ENCODE measurements at places on chromosomes 1 and 21.
A peak's percentile ranks its signal among the peaks of the same experiment; 100 is the strongest.

GRCh38 chr1:187509091-187509490, 680.3 kb downstream of the PLA2G4A start:
- DNase-seq, result no peak

DNA sequence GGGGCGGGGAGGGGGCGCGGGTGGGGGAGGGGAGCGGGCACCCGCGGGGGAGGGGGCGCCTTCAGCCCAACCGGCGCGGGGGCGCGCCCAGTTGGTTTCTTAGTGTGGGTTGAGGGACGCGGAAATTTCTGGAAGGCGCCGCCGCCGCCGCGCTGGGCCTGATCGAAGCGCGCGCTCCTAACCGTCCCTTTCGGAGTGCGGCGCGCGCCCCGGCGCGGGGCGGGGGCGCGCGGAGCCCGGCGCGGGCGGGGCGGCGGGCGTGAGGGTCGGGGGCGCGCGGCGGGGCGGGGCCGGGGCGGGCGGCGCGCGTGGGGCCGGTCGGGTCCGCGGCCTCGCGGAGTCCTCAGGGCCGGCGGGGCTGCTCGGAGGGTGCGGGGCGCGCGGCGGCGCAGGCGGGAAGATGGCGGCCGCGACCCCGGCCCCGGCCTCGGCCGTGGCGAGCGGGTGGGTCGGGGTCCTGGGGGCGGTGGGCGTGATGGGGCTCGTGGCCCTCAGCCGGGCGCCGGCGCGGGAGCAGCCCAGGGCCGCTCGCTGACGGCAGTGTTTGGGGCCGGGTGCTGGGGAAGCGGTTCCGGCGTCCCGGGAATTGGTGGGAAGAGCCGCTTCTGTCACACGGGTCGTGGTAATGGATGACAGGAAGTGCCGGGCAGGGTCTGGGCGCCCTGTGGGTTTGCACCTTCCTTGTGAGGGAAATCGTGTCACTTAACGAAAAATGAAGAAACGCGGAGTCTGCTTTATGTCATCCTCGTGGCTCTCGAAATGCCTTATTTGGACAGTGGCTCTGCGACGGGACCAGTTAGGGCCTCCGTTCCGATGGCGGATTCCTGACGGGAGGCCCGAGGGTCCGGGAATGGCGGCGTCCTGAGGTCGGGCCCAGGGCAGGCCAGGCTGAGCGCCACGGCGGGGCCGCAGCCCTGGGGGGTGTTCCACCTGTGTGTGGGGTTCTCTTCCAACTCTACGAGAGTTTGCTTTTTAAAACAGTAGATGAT, 764 bp downstream of the PKNOX1 start:
- peak; percentile 56 for DNase-seq

DNA sequence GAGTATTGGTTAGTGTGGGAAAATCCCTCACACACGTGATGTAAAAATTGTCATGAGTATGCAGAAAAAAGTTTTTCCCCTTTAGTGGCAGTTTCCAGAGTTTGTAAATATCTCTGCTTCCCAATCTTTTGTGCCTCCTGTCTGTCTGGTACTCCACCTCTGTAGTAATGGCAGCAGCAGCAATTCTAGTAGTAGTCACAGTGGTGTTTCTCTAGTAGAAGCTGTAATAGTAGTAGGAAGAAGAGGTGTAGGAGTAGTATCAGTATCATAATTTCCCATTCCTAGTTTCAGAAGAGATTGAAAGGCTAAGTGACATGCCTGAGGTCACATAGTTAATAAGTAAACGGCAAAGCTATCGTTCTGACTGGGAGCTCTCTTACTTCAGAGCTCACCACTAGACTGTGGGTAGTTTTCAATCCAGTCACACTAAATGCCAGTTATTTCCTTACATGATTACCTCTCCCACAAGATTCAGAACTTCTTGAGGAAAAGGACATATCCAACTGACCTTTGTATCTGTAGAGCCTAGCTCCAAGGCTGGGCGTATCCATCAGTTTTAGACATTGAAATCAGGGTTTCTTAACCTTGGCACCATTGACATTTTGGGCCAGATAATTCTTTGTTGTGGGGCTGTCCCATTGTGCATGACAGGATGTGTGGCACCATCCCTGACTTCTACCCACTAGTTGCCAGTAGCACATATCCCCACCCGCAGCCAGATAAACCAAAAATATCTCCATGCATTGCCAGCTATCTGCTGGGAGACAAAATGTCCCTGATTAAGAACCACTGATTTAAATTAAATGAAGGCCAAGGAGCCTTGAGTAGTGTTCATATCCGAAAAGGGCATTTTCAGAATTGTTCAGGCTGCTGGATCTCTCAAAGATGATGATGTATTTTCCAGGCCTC, 135.9 kb downstream of the FGGY start:
- no peak for DNase-seq

DNA sequence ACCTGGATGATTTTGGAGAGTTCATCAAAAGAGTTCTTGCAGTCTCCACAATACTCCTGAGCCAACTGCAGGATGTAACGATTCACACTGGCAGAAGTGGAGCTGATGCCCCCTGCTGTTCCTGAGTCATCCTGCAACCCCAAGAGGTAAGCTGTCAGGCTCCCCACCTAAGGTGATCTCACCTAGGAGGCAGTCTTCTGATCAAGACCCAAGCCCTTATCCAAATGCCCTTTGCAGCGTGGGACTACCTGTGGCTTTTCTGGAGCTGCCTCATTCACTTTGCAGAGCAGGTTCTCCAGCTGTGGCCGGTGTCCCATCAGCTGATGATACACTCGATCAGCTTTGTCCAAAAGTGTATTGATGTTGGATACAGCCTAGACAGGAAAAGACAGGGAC, 96.4 kb downstream of the UBR4 start:
- peak; percentile 54 for DNase-seq

DNA sequence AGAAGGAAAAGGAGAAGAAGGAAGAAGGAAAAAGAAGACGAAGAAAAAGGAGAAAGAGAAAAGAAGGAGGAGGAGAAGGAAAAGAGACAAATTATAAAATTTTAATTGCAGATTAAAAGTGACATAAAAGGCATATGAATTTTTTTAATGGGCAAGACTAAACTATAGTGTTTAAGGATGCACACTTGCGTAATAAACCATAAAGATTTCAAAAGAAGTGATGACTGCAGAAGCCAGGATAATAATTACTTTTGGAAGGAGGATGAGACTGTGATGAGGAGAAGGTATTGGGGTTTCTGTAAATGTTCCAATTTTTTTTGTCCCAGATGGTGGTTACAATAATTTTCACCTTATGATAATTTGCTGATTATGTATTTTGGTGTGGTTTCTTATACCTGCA, 243.1 kb upstream of the PKN2 start:
- DNase-seq, result no peak

- no peak for DNase-seq
These were observed 95.9 kb downstream of the PLD5 start for GRCh38 chr1:242428399-242429190.

- DNase-seq, result no peak
These were observed 50.0 kb upstream of the IGSF21 start for GRCh38 chr1:18057623-18058022.

GRCh38 chr1:179867493-179868330, 9.9 kb downstream of the TOR1AIP2 start:
- DNase-seq, result no peak

GRCh38 chr21:38498057-38498833, at the start of gene ERG:
ERG (minus strand) TSS chr21:38498477; CDS start chr21:38498380, 97 bp downstream.
- DNase-seq, result no peak

DNA sequence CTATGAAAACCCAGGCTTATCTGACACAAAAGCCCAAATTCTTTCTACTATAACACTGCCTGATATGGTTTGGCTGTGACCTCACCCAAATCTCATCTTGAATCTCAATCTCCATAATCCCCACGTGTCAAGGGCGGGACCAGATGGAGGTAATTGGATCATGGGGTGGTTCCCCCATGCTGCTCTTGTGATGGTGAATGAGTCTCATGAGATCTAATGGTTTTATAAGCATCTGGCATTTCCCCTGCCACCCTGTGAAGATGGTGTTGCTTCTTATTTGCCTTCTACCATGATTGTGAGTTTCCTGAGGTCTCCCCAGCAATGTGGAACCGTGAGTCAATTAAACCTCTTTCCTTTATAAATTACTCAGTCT, 123.3 kb upstream of the USP24 start:
- no peak for DNase-seq

GRCh38 chr1:109047339-109047738, 5.4 kb upstream of the WDR47 start:
- no peak for DNase-seq

DNA sequence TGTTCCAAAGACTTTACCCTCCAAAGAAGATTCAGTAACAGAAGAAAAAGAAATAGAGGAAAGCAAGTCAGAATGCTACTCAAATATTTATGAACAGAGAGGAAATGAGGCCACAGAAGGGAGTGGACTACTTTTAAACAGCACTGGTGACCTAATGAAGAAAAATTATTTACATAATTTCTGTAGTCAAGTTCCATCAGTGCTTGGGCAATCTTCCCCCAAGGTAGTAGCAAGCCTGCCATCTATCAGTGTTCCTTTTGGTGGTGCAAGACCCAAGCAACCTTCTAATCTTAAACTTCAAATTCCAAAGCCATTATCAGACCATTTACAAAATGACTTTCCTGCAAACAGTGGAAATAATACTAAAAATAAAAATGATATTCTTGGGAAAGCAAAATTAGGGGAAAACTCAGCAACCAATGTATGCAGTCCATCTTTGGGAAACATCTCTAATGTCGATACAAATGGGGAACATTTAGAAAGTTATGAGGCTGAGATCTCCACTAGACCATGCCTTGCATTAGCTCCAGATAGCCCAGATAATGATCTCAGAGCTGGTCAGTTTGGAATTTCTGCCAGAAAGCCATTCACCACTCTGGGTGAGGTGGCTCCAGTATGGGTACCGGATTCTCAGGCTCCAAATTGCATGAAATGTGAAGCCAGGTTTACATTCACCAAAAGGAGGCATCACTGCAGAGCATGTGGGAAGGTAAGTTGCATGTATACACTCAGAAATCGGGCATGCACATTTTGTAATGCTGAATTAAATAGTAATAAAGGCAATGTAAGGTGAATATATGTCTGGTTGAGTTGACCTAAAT, 97.2 kb downstream of the ZFYVE9 start:
- DNase-seq, result no peak

GRCh38 chr1:43043695-43044094, 85.0 kb upstream of the SLC2A1 start:
- DNase-seq, result no peak

- no peak for DNase-seq
These were observed 16.4 kb upstream of the CHODL start for GRCh38 chr21:18228060-18228739.

- no peak for DNase-seq
These were observed 1.1 kb upstream of the ZNF692 start for GRCh38 chr1:248860007-248860406.

GRCh38 chr1:31985430-31985829, 28.2 kb upstream of the KHDRBS1 start:
- DNase-seq, result no peak

- peak; percentile 22 for DNase-seq
These were observed 33.4 kb downstream of the DDX20 start for GRCh38 chr1:111789142-111789541.

DNA sequence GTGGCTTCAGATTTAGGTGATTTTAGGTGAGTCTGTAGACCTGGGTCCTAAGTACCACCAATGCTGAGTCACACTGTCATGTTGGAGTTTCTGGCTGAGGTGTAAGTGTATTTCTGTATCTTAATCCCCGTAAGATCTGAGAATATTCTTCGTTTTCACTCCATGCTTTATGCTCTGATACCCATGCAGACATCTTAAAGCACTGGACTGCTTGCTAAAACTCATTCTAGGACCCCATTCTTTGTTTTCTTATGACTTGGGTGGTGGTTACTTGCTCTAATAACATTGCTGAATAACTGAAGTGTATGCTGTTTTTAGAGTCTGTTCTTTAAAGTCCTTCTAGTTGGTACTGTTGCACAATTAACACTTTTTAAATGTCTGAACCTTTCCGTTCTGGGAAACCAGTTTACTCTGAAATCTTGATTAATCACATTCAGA, 36.6 kb downstream of the CDC42 start:
- no peak for DNase-seq

- DNase-seq, result peak; percentile 63
These were observed 136.2 kb downstream of the NTNG1 start for GRCh38 chr1:107277022-107277421.

- no peak for DNase-seq
These were observed 100.2 kb upstream of the COG2 start for GRCh38 chr1:230542054-230542453.

GRCh38 chr1:30801771-30802198, 44.2 kb upstream of the LAPTM5 start:
- DNase-seq, result peak; percentile 89

DNA sequence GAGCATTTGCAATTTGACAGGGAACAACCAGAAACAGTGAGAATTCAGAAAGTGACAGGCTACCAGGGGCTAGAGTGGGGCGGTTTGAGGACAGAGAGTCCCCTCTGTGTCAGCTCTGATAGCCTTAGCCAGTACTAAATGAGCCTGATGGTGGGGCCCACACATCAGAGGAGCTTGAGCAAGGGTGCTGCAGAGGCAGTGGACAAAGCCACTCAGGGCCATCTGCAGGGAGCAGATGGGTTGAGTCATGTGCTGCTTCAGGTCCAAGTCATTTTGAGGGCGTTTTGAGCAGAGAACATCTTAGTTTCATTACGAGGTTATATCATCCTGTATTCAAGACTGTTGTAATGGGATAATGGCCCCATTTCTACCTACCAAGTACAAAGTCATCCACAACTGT, 7.7 kb downstream of the LRRC52 start:
- DNase-seq, result no peak

GRCh38 chr1:35192056-35192852, 691 bp downstream of the SFPQ start:
- peak; percentile 80 for DNase-seq

- DNase-seq, result no peak
These were observed 75.8 kb upstream of the SELENON start for GRCh38 chr1:25724201-25724600.

DNA sequence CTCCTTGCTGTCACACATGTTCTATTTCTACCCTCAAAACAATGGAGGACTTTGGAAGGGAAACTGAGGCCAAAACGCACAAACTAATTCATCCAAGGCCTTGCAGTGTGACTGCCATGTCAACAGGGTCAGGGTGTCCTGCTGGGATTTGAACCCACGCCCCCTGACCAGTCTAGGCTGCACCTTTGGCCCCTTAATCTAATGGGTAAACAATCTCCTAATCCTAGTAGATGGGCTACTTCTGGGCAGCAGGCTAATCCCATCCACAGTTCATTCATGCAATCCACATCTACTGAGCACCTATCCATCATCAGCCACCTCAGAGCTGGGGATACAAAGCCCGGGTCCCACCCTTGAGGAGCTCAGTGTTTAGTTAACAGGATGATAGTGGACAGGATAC, 17.0 kb upstream of the LEFTY2 start:
- no peak for DNase-seq

- DNase-seq, result no peak
These were observed 10.0 kb upstream of the AGPAT3 start for GRCh38 chr21:43854773-43855633.

GRCh38 chr21:42757422-42757821, 104.0 kb downstream of the PDE9A start:
- no peak for DNase-seq

DNA sequence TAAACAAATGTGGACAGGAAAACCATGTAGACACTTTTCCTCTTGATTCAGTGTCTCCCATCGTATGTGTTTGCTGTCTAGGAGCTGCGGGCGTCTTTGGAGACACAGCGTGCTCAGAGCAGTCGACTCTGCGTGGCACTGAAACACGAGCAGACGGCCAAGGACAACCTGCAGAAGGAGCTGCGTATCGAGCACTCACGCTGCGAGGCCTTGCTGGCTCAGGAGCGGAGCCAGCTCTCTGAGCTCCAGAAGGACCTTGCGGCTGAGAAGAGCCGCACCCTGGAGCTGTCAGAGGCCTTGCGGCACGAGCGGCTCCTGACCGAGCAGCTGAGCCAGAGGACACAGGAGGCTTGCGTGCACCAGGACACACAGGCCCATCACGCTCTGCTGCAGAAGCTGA, 27.2 kb upstream of the DIP2A start:
- no peak for DNase-seq

- no peak for DNase-seq
These were observed 839.1 kb upstream of the ADGRL2 start for GRCh38 chr1:80961464-80962190.

All from Ammon's horn (tissue), 1 donor.